Fibroblast of skin of right quadriceps (primary cell): ENCODE measurements at places on chromosomes 6 and 20.

- no peak for DNase-seq
Observed at GRCh38 chr6:11852061-11852651, 73.6 kb upstream of the ADTRP start.

DNA sequence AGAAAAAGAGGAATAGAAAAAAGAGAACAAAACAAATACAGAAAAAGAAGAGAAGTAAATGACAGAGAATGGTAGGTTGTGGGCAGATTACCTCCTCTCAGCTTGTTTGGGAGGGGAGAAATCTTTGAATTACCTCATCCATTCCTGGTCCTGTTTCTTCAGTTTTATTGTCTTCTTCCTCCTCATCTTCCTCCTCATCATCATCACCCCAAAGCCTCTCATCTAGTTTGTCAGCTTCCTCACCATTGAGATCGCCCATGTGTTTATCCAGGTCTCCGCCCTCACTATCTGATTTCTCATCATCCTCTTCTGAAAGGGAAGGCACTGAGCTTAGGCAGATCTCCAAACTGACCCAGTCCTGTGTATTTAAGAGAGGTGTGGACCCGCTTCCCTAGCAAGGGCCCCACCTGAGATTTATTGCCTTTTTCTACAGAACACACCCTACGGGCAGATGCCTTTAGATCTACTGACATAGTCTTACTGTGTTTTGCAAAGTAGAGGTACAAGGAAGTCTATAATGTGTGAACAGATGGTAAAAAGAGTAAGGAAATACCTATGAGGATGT, 24.2 kb upstream of the LYRM2 start:
- DNase-seq, result no peak

GRCh38 chr6:114523508-114523907, 180.7 kb upstream of the HS3ST5 start:
- no peak for DNase-seq

DNA sequence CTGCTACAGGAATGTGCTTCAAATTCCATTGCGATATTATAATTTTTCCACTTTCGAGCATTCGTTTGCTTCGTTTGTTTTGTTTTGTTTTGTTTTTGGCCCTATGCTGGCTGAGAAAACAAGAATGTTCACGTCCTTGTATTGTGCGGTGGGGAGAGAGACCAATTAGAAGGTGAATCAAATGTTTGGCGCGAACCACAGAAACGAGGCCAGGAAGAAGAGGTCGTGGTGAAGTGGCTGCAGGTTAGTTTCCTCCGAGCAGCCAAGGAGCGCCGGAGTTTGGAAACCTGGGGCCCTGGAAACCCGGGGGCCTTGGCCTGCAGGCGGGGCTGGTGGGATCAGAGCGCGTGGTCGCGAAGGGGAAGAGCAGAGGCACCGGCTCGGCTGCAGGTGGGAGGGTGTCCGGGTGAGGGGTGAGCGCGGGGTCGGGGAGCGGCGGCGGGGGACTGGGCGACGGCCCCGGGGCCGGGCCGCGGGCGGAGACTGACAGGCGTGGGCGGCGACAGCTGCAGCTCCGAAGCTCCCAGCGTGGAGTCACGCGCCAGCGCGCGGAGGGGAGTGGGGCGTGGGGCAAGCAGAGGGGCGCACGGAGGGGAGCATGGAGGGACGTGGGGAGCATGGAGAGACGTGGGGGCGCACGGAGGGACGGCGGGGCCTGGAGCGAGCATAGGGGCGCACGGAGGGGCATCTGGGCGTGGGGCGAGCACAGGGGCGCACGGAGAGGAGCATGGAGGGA, 141.5 kb upstream of the PDE10A start:
- no peak for DNase-seq

GRCh38 chr6:149316108-149316727, 1.3 kb upstream of the TAB2 start:
- DNase-seq, result no peak
